CD4-positive, alpha-beta T cell treated with Interleukin-6 for 4 hours (primary cell): ENCODE measurements at places on chromosomes 6 and 20.

DNA sequence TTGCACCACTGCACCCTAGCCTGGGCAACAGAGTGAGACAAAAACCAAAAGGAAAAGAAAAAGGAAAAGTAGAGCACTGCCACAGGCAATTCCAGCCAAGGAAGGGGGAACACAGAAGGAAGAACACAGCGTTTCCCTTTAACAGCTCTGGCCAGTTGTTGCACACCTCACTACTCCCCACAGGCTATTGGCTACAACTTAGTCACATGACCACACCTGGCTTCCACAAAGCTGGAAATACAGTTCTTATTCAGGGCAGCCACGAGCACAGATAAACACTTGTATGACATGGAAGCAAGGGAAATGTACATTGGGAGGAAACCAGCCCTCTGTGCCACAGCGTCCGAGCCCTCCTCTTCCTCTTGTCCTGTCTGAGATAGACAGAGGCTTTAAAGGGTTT lies 249.0 kb upstream of the JARID2 start:
- DNase-seq: no peak

GRCh38 chr6:57190140-57190539 lies 18.0 kb downstream of the BAG2 start:
- DNase-seq: no peak

DNA sequence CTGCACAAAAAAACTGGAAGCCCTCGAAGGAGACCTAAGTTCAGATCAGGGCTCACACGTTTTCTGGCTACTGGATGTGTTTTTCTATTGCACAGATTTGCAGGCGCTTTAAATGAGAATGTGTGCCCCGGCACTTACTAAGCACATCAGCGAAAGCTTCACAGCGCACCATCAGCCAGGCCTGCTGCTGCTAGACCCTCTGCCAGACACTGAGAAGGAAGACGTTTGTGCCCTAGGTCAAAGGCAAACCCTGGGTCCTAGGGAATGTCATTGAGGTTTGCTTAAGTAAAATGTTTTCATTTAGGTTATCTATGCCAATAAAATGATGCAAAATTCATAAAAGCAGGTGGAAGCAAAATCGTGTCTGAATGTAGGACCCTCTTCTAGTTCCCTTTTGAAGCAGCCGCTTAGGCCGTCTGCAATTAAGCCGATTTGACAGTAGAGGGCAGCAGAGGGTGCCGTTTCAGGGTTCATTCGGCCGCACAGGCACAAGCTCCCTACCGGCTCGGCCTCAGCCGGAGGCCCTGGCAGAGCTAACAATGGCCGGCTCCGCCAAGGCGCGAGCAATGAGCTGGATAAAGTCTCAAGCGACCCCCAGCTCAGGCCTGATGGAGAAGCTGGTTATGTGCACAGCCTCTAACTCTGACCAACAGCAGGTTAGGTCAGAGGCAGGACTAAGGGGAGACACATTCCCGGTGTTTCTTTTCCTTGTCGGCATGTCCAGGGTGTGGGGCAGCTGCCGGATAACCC lies 107.2 kb upstream of the FOXA2 start:
- peak; percentile 22 for DNase-seq

GRCh38 chr20:20549267-20549612 lies 163.2 kb downstream of the RALGAPA2 start:
- DNase-seq: no peak

GRCh38 chr6:77361018-77361417 lies 102.3 kb downstream of the HTR1B start:
- no peak for DNase-seq

- no peak for DNase-seq
These were observed 32.3 kb upstream of the PLCB4 start for GRCh38 chr20:9036593-9036992.

DNA sequence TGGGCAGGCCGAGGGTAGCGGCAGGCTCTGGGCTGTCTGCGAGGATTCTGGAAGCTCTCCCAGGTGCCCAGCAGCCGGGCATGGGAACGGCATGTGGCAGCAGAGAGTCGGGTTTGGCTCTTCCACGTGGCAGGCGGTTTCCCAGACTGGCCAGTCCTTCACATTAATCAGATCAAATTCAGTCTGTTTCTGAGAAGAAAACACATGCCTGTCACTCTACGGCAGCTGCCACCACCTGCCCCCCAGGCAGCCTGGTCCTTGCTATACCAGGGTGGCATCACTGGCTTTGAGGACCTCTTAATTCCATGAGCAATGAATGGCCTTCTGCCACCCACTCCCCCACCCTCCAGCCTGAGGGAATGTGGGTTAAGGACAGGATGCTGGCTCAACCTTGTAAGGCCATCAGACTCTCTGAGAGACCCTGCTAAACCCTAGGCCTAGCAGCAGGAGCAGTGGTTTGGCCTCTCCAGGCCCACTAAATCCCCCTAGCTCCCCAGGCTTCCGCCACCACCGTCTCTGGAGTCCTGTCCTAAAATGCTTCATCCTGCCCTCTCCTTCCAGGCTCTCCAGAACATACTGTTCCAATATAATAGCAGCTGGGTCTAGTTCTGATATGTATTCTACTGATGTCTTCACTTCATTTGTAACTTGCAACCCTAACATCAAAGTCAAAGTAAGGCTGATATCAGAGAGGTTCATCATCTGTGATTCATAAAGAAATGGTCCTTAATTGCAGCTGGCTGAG lies 47.8 kb downstream of the PLCG1 start:
- no peak for DNase-seq

GRCh38 chr6:167291623-167292300 lies 647 bp downstream of the UNC93A start:
- no peak for DNase-seq

- DNase-seq: no peak
These were observed 82.0 kb upstream of the EDN1 start for GRCh38 chr6:12208190-12208589.

GRCh38 chr6:82843291-82843885 lies 222.3 kb downstream of the UBE3D start:
- DNase-seq: no peak

DNA sequence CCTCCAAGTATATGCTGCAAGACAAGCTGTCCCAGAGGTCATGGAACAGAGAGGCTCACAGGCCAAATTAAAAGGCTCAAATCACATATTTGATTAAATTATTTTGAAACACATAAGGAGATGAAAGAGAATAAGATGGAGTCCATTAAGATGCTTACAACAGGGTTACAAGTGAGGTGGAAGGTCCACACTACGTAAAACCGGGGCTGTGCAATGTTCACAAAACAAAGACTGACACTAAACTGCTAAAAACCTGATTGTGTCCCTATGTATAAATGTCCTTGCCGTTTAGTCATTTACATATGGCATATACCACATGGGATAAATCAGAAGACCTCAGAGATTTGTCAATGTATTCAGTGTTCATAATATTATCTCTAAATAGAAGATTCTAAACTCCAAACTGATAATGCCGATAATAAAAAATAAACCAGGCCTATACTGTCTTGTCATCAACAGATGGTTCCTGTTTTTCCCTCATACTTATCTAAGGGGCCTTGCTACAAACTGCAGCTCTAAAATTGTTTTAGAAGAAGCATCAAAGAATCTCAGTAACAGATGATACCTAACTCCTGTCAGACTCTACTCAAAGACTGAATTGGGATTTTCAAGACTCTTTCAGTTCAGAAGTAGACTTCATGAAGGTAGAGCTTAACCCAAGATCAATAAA lies 51.8 kb upstream of the RIPOR2 start:
- DNase-seq: no peak

- no peak for DNase-seq
These were observed 50.7 kb downstream of the OPN5 start for GRCh38 chr6:47832386-47833100.

DNA sequence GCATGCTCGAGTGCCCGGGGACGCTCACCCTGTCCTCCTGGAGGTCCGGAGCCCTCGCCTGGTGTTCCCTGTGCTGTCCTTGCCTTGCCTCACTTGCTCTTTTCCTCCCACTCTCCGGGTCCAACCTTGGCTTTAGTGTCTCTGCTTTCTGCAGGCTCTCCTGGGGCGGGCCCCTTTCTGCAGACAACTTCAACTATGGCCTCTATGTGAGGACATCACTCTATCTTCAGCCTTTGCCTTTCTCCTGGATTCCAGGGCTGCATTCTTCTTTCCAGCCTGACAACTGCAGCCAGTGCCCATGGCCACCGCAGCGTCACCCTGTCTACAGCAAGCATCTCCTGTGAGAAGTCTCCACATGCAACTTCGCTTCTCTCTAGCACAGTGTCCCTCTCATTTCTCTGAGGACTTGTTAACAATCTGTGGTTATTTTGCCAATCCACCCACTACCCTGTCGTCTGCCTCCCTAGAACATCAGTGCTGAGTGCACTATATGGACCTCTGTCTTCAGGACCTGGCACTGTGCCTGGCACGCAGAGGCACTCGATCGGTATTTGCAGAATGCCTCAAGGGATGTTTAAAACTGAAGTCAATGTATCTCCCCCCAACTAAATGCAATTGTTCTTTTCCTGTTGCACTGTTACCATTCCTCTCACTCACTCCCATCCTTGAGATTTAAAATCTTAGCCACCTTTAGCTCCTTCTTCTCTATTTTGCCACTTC lies 35.9 kb downstream of the FOXC1 start:
- no peak for DNase-seq

DNA sequence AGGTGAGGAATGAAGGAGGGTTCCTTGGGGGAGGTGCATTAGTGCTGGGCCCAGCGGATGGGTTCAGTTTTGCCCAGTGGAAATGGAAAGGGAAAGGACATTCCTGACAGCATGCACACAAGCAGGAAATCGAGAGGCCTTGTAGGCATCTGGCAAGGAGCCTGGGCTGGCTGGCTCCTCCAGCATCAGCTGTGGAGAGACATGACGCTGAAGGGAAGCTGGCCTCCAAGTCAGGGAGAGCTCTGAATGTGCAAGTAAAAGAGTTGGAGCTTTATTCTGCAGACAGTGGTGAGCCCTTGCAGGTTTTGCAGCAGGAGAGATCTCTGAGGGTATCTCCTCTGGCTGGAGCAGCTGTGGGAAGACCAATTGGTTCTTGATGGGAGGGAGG lies 154.3 kb downstream of the MRPL14 start:
- no peak for DNase-seq

- no peak for DNase-seq
These were observed 5.8 kb upstream of the KIF3B start for GRCh38 chr20:32271620-32272019.

DNA sequence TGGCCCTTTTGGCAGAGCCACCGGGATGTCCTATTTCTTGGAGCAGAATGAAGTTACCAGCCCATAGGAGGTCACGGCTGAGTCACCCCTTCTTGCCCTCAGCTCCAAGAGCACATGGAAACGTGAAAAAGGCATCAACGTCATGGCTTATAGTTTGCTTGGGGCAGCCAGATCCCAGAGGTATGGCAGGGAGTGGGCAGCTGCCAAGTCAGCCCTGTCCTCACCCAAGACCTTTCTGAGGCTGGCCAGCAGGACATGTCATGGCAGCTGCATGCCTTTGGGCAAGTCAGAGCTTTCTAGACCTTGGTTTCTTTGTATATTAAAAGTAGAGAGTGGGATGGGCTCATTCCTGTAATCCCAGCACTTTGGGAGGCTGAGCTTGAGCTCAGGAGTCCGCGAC lies 8.2 kb upstream of the MDFI start:
- no peak for DNase-seq

DNA sequence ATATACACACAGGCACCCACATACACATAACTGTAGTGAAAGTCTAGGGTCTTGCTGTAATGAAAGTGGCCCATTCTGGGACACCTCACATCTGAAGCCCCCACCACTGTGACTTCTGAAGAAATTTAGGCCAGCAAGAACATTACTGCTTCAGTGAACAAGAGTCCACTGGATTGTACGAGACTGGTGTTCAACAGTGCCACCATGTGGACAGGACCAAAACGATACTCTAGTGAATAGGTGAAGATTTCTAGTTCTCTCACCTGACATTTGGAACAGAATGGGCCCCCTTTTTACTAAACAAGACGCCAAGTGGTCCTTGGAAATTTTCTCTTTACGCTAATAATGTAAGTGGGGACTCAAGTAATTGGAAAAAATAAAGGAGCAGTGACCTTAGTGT lies 156.9 kb downstream of the MAFB start:
- DNase-seq: no peak

- peak; percentile 60 for DNase-seq
These were observed 76.4 kb upstream of the RNF24 start for GRCh38 chr20:4091490-4092479.

DNA sequence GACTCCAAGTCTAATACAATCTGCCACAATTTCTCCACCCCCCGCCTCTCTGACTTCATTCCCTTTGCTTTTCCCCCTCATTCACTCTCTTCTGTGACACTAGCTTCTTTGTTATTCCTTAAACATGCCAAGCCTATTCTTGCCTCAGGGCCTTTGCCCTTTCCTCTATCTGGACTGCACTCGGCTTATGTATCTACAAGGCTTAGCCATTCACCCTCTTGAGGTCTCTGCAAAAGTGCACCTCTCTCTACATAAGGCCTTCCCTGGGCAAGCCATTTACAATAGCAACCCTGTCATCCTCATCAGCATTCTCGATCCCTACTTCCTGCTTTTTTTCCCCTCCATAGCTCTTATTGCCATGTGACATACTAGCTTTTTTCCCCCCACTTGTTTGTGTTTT lies 168.9 kb downstream of the PDSS2 start:
- DNase-seq: no peak

GRCh38 chr20:44221368-44221954 lies 10.9 kb upstream of the OSER1 start:
- no peak for DNase-seq

- DNase-seq: no peak
These were observed 235.1 kb upstream of the UFL1 start for GRCh38 chr6:96286503-96286902.

GRCh38 chr6:37705239-37706051 lies 7.8 kb upstream of the MDGA1 start:
- peak; percentile 81 for DNase-seq

DNA sequence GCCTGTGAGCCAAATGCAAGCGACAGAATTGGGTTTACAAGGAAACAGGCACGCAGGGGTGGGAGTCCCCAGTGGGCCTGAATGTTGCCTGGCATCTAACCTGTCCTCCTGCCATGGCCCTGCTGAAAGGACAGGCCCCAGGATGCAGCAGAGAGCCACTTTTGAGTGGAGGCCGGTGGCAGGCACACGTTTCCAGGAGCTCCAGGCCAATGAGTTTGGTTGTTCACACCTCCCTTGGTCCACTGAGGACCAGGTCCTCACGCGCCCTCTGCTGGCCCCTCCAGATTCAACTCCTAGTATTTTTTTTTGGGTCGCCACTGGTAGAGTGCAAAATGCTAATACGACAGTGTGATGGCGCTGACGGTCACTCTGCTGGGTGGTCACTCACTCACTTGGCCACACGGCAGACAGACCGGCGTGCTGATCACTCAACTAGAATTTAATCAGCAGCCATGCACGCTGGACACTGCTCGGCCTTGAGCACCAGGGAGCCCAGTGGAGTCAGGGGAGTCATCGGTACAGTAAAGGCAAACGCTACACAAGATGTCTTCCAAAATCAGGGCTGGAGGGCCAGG lies 81.7 kb upstream of the NFATC2 start:
- peak; percentile 67 for DNase-seq

DNA sequence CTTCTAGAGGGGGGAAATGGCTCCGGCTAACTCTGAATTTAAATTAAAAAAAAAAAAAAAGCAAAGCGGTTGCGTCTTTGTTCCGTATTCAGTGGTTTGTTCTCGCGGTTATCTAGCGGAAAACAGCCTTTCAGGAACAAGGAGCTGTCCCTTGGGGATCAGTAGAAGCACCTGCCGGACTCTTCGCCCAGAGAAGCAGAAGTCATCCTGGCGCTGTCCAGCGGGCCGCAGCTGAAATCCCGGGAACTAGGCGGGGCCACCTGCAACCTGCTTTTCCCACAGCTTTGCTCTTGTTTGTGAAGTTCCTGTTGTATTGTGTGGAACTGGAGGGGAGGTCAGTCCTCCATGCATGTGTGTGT lies 43.9 kb upstream of the GJE1 start:
- no peak for DNase-seq

GRCh38 chr6:25013246-25013645 lies 77.5 kb upstream of the RIPOR2 start:
- no peak for DNase-seq
